ENCODE measurements at places on chromosomes 4 and X.
A peak's percentile ranks its signal among the peaks of the same experiment; 100 is the strongest.

DNA sequence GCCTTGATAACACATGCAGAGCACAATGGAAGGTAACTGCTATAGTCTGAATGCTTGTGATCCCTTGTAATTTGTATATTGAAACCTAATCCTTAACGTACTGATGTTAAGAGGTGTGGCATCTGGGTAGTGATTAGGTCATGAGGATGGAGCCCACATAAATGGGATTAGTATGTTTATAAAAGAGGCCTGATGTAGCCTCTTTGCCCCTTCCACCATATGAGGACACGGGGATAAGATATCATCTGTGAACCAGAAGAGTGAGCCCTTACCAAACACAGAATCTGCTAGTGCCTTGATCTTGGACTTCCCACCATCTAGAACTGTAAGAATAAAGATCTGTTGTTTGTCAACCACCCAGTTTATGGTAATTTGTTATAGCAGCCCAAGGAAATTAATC lies 1074.2 kb upstream of the INTU start:
- DNase-seq, result no peak

GRCh38 chrX:15854712-15855567 lies at the start of gene AP1S2:
TSS of gene AP1S2 (minus strand) at chrX:15854813. CDS start at chrX:15852524, 2,289 bp downstream.
- peak; percentile 42 for DNase-seq

DNA sequence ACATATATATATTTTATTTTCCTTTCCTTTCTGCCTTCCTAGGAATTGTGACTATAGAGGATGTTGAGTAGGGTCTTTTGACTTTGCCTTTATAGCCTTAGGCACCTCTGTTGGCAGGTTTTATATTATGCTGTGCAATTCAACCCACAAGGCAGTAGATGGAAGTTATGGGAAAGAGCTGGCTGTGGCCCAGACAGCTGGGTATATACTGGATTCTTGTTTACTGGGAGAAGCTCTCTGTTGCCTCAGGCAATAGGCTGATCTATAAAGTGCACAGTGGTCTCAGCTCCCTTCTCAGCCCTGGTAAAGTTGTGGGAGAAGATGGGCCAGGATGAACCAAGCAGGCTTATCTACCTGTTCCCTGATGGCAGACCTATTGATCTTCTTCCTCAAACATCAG lies 342.0 kb downstream of the GBA3 start:
- no peak for DNase-seq

GRCh38 chr4:125801373-125801772 lies 486.6 kb downstream of the FAT4 start:
- no peak for DNase-seq

GRCh38 chr4:23814996-23815660 lies 74.7 kb downstream of the PPARGC1A start:
- no peak for DNase-seq

- no peak for DNase-seq
These were observed 15.2 kb downstream of the CTBP1 start for GRCh38 chr4:1233641-1234308.

Measured in Panc1 (cell line).